Right hindlimb (tissue), 1 donor: ENCODE measurements at places on chromosomes 7 and 10.

- no peak for DNase-seq
Measured at GRCh38 chr7:95598511-95598910, 2.2 kb upstream of the PDK4 start.

- DNase-seq = no peak
Measured at GRCh38 chr10:38054361-38054797, 39.8 kb upstream of the ZNF37A start.

DNA sequence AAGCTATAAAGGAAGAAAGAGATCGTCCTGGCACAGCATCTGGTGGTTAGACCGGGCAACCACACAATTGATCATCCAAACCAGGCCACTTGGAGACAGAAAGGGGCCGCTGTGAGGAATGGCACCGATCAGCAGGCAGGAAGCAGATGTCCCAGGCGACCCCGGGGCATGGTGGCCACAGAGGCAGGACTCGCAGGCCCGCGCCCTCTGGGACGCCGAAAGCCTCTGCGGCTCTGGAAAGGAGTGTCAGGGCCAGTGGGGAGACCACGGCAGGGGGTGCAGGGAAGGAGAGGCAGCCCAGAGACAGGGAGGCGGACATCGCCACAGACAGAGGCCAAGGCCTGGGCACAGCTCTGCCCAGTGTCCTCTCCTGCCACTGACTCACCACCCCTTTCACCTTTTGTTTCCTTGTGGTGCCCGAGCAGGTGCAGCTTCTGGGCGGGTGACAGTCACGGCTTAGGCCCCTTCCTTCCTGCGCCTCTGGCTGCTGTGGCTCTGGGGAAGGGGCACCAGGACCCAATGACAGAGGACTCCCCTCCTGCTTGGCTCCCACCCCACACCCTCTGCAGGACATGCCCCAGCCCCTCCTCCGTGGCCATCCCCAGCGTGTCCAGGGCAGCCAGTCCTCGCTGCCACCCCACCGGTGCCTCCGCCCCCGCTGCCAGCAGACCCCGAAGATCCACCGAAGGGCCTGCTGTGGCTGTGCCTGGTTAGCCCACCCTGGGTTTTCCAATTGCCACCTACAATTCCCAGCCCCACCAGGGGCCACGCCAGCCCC lies 10.9 kb downstream of the STK32C start:
- DNase-seq = no peak

DNA sequence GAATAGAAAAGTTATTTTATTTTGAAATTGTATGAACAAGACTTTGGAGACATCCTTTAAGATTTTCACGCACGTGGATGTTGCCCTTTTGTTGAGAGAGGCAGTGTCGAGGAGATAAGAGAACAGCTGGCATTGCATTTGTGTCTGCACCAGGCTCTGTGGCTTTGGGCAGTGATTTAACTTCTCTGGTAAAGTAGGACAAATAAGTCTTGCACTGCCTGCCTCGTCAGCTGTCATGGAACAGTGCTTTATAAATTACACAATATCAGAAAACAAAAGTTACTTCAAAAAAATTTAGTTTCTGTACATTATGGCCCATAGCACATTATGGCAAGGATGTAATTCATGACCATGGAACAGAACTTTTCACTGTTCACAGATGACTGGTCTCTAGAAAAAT lies 20.1 kb downstream of the SNX10 start:
- no peak for DNase-seq

DNA sequence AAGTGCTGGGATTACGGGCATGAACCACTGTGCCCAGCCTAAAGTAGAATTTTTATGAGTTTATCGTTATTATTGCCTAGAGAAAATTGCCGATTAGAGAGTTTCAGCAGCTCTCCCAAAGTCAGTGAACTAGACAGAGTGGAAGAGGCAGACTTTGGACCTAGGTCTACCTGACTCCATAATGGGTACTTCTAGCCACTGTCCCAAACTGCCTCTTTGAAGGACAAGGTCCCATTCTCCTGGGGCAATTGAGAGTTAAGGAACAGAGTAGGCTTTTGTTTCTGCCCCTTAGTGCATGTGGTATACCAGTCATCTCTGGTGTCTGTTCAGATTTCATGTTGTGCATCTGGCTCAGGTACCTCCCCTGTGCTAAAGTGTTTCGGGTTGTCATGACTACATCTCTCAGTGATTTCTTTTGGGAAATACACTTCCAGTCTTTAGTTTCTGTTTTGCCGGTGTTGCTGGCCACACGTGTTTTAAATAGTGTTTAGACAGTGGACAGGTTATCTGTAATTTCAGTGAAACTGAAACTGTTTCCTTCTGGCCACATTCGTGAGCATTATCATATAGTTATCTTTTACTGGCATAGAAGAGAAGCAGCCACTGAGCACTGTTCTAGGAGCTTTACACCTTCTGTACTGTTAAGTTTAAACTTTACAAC lies 4.7 kb downstream of the TMEM236 start:
- no peak for DNase-seq

DNA sequence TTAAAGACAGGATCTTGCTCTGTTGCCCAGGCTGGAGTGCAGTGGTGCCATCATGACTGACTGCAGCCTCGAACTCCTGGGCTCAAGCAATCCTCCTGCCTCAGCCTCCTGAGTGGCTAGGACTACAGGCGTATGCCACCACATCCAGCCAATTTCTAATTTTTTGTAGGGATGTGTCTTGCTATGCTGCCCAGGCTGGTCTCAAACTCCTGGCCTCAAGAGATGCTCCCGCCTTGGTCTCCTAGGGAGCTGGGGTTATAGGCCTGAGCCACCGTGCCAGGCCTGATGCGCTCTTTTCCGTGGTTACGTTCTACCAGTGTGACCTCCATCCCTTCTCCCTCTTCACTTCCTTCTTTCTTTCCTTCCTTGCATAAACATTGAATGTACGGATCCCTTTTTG lies 34.2 kb upstream of the IL15RA start:
- no peak for DNase-seq

GRCh38 chr10:79324032-79324695 lies 23.1 kb upstream of the PPIF start:
- no peak for DNase-seq
